Stimulated activated CD8-positive, alpha-beta memory T cell treated with anti-CD3 and anti-CD28 coated beads, Interleukin-12 subunit alpha, Interleukin-12 subunit beta, amount 100 ng/mL, for 4 hours (primary cell): ENCODE measurements at places on chromosomes 12 and 14.

DNA sequence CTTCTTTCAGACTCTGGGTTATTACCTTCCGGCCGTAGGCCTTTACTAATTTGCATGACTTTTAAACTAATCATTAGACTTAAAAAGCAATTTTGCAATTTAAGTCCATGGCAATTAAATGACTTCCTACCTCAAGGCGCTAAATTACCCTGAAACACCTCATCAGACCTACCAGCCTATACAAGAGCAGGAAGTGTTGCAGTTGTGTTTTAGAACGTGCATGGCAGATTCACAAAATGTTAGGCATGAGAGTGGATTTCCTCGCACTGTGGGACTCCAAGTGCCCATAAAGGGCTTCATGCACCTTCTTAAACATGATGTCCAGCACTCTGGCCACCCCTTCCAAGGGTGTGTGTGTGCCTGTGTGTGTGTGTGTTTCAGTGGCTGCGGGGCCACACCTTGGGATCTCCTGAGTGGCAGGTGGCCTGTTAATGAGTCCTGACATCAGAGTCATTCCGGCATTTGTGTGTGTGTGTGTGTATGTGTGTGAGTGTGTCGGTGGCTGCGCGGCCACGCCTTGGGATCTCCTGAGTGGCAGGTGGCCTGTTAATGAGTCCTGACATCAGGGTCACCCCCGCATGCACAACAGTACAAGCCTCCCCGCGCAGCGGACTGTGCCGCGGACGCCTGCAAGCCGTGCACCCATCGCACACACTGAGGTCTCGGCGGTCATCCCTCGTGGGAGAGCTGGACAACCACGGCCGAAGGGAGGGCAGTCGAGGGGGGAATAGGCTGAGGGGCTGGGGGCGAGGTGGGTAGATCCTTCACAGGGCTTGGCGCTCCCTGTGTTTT lies 900 bp downstream of the C2CD5 start:
- no peak for DNase-seq

DNA sequence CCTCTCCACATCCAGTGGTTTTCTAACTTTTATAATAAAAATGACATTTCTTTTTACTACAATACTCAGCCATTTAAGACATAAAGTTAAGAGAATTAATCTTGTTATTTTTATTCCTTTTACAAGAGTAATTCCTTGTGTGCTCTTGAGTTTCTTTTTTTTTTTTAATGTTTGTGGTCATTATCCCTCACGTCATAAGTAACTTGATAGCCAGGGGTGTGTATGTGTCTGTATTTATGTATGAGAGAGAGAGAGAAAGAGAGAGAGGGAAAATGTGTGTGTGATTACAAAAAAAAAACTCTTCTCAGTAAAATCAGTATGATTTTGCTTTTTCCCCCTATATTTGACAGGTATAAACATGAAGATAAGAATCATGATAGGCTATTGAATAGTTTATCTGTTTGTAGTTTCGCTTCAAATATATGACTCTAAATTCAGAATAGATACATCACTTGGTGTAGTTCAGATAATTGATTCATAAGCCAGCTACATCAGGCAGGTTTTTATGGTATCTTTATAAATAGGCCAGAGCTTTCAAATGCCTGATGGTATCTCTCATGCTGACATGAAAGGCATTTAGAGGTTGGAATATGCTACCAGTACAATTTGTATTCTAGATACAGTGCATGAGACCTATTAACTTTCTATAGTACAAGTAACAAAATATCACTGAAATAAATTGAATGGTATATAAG lies 34.9 kb downstream of the RERGL start:
- no peak for DNase-seq

DNA sequence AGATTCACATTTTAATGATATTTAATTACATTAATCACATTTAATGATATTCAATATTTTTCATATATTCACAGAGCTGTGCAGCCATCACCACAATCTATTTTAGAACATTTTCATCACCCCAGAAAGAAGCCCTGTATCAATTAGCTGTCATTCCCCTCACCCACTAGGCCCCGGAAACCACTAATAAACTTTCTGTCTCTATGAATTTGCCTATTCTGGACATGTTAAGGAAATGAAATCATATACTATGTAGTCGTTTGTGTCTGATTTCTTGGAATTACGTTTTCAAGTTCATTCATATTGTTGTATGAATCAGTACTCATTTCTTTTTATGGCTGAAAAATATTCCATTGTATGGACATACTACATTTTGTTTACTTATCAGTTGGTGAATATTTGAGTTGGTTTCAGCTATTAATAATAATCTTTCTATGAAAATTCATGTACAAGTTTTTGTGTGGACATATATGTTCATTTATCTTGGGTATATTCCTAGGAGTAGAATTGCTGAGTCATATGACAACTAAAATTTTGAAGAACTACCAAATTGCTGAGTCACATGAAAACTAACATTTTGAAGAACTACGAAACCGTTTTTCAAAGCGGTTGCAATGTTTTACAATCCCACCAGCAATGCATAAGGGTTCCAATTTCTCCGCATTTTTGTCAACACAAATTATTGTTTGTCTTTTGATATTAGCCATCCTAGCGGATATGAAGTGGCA lies 11.7 kb upstream of the OTOGL start:
- DNase-seq, result no peak

DNA sequence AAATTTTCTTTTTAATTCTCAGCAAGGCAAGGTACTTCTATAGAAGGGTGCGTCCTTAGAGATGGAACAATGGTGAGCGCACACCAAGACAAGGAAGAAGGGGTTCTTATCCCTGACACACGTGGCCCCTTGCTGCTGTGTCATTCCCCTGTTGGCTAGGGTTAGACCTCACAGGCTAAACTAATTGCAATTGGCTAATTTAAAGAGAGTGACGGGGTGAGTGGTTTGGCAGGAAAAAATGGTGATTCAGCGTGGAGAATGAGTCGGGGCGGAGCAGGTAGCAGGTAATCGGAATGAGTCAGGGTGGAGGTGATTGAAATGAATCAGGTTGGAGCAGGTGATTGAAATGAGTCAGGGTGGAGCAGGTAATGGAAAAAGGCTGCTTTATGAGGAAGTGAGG lies 36.3 kb upstream of the HECTD1 start:
- DNase-seq, result no peak

- DNase-seq, result no peak
These were observed 259.6 kb downstream of the CCER1 start for GRCh38 chr12:90695415-90695814.

DNA sequence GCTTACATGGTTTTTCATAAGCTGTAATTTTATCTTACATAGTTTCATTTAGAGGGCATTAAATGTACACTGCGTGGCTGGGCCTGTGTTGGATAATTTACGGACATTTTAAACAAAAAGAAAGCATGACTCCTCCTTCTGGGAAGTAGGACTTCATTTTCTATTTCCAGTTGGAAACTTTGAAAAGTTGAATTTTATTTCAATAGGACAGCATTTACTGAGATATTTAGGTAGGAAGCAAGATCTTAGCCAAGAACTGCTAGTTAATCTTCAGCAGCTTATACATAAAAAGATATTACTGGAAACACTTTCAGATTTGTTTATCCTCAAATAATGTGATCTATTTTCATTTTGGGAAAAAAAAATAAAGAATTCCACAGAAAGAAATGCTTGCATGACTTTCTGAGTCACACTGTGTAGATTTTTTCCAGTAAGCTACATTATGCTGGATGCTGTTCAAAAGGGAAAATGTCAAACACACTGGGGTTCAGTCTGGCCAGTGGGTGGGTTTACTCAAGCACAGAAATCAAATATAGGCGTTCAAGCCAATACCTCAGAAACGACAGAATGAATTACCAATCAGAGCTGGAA lies 239.4 kb upstream of the KRR1 start:
- no peak for DNase-seq

- DNase-seq, result no peak
These were observed 201.3 kb downstream of the PCNX1 start for GRCh38 chr14:71108398-71109119.

DNA sequence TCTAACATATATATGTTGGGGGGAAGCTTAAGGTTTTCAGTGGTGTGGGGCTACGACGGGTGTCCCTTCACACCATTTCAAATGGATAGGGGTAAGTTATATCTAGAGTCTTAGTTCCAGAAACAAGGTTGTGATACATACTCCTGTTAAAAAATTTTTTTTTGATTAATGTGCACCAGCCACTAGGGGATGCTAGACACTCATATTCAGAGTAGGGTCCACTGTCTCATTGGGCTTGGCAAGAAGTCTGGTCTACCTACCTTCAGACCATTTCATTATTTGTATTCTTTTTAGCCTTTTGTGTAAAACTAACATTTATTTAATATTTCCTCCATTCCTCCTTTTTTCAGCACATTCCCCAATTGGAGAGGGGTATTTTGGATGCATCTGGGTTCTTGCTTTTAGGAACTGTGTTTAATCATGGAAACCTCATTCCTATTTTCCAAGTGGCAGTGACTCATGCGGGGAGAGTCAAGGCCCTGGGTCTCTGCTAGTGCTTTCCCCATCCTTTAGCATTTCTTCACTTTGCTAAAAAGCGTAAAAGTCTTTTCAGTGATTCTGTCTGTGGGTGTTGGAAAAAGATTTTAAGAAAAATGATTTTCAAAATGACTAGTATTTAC lies 33.4 kb downstream of the ANO4 start:
- DNase-seq, result no peak

GRCh38 chr14:96307434-96307833 lies 51.4 kb downstream of the BDKRB1 start:
- no peak for DNase-seq
